Osteocyte (in vitro differentiated cells): ENCODE measurements at places on chromosomes 2 and 18. TPM values are rescaled to one million over a fixed set of nuclear protein-coding genes. Genes with fewer than 3 reads are reported as not detected.

DNA sequence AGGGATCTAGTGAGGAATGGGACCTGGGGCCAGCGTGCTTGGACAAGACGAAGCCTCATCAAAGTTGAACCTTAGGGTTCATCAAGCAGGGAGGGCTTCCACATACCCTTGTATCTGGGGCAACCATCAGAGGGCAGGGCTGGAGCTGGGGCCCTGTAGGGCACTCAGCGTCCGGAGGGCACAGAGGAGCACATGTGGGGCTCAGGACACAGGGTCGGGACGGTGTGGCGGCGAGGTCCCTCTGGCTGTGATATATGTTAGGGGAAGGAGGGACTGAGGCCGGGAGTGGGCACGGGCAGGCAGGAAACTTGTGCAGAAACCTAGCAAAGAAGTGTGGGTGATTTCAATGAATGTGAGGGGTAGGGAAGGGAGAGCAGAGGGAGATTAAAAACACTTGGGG lies 244.0 kb downstream of the AGAP1 start:
- no peak for DNase-seq

DNA sequence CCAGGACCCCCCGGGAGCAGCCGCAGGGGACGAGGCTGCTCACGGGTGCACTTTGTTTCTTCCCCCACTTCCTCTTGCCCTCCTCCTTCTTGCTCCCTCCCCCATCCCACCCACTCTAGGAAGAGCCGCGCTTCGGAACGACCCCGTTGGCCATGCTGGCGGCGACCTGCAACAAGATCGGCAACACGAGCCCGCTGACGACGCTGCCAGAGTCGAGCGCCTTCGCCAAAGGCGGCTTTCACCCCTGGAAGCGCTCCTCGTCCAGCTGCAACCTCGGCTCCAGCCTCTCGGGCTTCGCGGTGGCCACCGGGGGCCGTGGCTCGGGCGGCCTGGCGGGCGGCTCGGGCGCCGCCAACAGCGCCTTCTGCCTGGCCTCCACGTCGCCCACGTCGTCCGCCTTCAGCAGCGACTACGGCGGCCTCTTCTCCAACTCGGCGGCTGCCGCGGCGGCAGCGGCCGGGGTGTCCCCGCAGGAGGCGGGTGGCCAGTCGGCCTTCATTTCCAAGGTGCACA lies 1.3 kb downstream of the SP9 start:
- DNase-seq, result no peak

DNA sequence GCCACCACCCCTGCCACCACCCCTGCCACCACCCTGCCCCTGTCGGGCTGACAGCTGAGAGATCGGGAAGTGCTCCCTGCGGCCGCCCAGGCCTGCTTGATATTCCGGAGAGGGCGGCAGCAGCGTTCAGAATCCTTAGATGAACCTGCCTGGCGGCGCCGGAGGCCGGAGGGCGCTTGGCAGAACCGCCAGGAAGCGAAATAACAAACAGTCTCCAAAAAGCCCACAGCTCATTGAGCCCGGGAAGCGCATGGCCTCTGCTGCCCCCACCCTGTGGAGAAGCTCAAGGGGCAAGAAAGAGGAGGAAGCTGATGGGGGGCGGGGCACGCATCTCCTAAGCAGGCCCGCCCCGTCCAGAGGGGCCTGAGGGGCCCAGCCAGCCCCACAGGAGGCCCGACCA lies 92.2 kb upstream of the MBOAT2 start:
- no peak for DNase-seq

DNA sequence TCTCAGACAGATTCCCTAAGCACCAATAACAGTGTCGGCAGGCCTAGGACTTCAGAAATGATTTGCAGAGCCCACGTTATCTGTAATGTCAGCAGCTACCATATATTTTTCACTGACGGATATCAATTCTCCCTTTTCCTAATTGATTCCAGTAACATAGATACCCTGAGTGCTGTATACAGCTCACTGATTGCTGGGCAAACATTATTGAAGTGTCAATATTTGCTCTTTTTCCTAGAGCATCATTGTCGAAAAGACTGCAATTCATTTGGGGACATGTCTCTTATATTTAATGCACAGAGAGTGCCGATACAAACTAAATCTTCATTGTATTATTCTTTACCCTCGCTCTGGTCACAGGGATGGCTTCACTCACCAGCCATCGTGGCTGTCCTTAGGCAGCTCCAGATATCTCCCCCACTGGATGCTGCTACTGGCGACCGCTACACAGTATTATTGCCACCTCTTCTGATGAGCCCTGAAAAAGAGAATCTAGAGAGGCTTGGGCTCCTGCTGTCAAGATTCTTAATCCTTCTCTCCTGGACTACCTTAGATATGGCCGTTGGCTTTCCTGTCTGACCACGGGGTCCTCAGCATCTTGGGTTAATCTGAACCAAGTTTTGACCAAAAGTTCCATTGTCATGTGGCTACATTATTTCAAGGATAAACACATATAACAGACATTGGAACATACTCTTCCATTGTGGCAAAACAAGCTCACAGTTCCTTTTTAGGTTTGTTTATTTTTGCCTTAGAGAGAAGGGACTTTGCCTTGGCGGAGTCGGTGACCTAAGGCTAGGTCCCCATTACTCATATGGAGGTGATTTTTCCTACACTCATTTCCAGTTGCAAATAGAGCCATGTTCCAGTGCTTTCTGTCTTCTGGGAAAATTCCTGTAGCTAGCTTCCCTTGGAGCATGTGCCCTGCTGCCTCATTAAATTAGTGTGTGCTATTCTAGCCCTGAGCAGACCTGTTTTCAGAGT lies 105.4 kb downstream of the CPO start:
- DNase-seq, result no peak

DNA sequence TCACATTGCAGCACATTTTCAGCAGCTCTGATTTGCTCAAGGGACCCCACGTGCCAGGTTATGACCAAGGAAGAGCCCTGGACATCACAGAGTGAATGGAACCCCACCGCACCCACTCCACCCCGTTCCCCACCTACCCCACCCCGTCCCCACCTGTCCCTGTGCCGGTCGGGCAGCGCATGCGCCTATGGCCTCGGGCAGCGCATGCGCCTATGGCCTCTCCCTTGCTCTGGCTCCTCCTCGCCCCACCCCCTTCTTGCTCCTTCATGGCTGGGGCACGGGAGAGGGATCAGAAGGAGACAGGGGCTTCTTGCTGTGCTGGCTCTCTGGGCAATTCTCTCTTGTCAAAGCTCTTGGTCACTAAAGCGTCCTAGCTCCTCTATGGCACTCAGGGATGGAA lies 371.8 kb upstream of the HS6ST1 start:
- DNase-seq, result peak; percentile 51

DNA sequence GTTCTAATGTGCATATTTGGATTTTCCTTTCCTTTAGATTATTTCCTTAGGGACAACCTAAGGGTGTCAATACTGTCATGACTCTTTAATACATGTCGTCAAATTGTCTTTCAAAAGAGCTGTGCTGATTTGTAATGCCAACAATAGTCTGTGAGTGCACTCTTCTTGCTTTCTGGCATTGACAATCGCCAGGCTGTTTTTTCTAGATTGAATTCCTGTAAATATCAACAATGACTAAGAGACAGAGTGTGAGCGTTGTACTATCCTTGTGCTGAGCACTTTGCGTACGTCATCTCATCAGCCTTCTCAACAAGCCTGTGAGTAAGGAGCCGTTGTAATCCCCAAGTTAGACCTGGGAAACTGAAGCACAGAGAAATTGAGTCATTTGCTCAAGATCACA lies 96.0 kb downstream of the ACOXL start:
- DNase-seq, result no peak

The CPS1 gene
- 17.9 and 22.3 TPM in 2 replicates for total RNA-seq

The KCNF1 gene
- total RNA-seq, result not detected in 2 replicates

The LYPD6B gene
- total RNA-seq, result 13.5 and 14.5 TPM in 2 replicates

GRCh38 chr2:217431577-217432269 lies 571.1 kb downstream of the TNS1 start:
- no peak for DNase-seq

DNA sequence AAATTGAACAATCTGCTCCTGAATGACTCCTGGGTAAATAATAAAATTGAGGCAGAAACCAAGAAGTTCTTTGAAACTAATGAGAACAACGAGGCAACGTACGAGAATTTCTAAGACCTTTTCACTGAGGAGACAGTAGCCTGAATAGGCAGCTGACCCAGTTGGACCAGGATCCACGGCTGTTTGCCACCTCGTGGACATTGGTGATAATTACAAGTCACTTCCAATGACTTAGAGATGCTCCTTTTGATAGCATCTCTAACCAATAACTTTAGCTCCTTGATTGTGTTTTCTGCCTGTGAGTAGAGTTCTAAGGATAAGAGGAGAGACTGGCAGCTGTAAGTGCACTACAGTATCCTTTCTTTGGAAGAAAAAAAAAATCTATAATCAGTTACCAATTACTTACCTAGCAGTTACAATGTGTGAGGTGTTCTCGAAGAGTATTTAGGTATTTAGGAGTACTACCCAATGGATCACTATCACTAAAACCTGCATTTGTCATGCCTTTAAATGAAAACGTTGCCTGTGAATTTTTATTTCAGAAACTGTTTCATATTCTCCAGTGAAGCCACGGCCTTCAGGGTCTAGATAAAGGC lies 31.3 kb upstream of the CNTNAP5 start:
- DNase-seq, result no peak

DNA sequence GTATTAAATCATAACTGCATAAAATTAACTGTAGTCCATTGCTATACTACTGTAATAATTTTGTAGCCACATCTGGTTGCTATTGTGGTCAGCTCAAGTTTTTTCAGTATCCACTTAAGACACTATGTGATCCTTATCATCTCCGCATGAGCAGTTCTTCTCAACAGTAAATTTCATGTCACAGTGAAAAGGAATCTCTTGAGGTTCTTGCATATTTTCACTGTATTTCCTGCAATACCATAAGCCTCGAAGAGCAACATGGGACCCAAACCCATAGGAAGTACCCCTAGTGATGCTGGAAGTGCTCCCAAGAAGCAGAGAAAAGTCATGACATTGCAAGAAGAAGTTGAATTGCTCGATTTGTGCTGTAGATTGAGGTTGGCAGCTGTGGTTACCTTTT lies 86.7 kb downstream of the LDLRAD4 start:
- DNase-seq, result no peak

DNA sequence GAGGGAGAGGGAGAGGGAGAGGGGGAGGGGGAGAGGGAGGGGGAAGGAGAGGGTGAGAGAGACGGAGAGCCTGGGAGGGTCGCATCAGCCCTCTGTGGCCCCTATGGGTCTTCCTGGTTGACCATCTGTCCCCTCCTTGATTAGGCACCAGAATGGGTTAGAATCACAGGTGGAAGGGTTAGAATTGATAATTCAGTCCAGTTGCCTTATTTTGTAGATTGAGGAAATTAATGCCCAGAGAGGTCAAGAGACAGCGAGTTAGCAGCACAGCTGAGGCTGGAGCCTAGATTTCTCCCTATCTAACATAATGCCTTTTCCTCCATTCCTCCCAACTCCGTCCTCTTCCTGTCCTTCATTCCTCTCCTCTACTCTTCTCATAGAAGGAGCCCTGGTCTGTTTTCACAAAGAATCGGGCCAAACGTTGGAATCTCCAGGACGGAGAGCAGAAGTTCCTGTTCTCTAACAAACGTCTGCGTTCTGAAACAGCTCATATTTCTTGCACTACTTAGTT lies 338 bp upstream of the THUMPD2 start:
- no peak for DNase-seq

GRCh38 chr2:100178864-100179263 lies 36.5 kb upstream of the AFF3 start:
- DNase-seq, result no peak

DNA sequence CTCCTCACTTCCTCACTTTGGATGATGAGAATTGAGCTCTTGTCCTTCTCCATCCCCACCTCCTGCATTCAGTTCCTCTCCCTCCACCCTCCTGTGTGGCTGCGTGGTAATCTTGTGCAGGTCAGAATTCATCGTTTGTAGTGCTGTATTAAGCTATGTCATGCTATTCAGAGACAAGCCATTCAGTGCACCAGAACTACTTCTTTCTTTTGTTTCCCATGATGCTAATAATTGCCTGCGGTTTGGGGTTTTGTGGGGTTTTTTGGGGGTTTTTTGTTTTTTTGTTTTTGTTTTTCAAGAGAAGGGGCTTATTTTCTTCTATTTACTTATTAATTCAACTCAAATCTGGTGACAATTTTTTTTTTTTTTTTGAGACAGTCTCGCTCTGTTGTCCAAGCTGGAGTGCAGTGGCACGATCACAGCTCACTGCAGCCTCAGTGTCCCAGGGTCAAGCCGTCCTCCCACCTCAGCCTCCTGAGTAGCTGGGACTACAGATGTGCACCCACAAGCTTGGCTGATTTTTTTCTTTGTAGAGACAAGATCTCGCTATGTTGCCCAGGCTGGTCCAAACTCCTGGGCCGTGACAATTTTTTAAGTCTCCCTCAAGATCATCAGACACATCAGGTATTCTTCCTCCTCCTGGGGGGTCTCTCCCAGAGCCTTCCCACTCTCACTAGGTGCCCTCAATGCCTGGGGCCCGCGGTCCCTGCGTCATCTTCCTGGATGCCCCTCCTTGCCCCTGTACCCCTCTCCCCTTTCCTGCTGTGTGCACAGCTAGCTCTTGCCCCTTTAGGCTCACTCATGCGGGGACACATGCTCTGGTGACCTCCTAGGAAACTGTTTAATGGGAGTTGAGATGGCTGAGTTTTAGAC lies 37.8 kb downstream of the MAL start:
- peak; percentile 63 for DNase-seq

GRCh38 chr2:137007938-137008337 lies 242.6 kb downstream of the THSD7B start:
- DNase-seq, result no peak

DNA sequence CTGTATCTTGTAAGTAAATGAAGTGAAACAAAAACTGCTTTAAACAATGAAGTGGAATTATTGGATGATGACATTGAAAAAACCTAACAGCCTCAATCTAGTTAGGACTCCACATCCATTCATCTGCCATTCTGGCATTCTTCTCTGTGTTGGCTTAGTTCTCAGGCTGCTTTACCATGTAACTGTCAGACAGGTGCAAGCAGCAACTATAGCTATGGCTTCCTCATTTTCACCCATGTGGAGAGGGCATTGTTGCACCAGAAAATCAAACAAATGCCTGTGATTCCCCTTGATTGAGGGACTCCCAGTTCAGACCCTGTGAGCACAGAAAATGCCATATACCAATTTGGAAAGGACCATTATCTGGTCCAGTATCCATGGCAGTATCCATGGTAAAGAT lies 129.5 kb upstream of the NYAP2 start:
- DNase-seq, result no peak

The INHBB gene
- 0.50 and 0.62 TPM in 2 replicates for total RNA-seq

The TWSG1 gene
- 69.8 and 71.9 TPM in 2 replicates for total RNA-seq

GRCh38 chr2:58900246-58901027 lies 659.3 kb upstream of the FANCL start:
- DNase-seq, result no peak

DNA sequence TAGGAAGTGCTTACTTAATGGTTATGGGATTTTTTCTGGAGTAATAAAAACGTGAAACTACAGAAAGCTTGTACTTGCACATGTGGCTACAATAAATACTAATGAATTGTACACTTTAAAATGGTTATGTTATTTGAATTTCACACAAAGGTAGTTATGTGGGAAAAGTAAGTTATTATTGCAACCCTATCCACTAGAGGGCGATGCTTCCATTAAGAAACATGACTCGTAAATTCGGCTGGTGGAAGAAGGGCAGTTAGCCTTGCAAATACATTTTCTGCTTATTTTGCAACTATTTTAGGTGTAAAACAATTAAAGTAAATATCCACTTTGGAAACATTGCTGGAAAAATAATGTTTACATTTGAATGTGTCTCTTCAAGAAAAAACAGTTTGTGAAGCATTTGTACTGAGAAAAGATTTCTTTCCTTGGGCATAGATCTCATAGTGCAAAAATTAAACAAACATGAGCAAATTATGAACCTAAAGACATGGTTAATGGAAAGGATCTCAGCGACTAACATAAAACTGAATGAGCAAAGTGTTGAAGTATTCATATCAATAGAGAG lies 68.1 kb upstream of the CSRNP3 start:
- no peak for DNase-seq

- no peak for DNase-seq
Observed at GRCh38 chr2:133819906-133820305, 251.6 kb upstream of the NCKAP5 start.
